Activated CD8-positive, alpha-beta memory T cell treated with anti-CD3 and anti-CD28 coated beads, Interleukin-2, amount 50 U/mL, for 4 hours (primary cell): ENCODE measurements at places on chromosomes 2 and 18.
A peak's percentile ranks its signal among the peaks of the same experiment; 100 is the strongest.

GRCh38 chr2:208501206-208501605 is 94.6 kb downstream of the PTH2R start:
- DNase-seq: no peak

DNA sequence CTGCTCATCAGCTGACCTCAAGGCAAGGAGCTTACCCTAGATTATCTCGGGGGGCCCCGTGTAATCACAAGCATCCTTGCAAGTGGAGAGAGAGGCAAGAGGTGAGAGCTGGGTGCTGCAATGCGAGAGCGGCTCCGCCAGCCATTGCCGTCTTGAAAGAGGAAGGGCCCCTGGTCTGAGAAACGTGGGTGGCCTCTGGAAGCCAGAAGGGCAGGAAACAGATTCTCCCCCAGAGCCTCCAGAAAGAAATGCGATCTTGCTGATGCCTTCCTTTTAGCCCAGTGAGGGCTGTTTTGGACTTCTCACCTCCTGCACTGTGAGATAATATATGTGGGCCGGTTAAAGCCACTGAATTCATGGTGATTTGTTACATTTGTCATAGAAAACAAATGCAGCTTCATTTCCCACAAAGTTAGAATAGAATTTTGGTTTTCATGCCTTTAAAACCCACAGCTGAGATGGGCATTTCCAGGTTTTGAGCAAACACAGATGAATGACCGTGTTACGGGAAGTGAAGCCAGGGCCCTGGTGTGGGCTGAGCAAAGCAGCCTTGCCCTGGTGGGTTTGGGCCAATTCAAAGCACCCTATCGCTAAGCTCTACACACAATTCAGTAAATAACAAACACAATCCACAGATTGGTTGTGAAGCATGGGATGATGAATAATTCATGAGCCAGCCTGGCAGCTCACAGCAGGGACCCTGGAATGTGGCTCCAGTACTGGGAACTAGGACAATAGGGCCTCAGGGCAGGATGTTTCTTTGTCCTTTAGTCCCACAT is 319.9 kb upstream of the HS6ST1 start:
- DNase-seq: no peak

- DNase-seq: no peak
Observed at GRCh38 chr2:113980946-113981345, 91.1 kb downstream of the ACTR3 start.

- DNase-seq: no peak
Observed at GRCh38 chr18:840516-840915, 28.5 kb upstream of the YES1 start.

DNA sequence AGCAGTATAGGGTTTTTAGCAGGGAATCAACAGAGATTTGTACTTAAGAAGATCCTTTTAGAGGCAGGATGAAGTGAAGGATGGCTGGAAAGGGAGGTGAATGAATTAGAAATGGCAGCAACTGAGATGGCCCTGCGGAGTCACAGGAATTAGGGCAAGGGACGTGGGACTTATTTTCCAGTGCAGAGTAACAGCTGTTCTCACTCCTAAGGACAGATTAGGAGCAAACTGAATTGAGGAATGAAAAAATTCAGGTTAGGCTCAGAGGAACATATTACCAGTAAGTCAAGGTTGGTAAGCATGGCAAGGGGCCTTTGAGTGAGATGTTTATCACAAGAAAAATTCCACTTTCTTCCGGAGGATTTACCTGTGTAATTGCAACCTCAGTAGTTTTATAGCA is 34.4 kb downstream of the COL4A3 start:
- no peak for DNase-seq

DNA sequence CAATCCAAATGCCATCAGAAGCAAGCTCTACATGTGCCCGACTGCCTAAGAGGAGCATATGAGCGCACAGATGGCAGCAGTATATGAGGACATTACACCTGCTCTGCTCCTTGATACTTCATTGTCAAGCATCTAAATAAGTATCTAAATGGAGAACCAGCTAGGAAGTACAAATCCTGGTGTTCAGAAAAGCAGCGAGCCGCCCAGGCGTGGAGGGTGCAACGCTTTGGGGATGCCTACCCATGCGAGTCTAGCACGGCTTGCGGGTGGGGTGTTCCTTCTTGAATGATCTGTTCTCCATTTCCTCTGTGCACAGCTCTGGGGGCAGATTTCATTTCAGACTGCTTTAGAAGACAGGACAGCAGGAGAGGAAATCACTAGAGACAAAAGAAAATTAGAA is 63.0 kb upstream of the BCL2L11 start:
- no peak for DNase-seq

- no peak for DNase-seq
Observed at GRCh38 chr2:98769114-98769476, 38.2 kb upstream of the MGAT4A start.

DNA sequence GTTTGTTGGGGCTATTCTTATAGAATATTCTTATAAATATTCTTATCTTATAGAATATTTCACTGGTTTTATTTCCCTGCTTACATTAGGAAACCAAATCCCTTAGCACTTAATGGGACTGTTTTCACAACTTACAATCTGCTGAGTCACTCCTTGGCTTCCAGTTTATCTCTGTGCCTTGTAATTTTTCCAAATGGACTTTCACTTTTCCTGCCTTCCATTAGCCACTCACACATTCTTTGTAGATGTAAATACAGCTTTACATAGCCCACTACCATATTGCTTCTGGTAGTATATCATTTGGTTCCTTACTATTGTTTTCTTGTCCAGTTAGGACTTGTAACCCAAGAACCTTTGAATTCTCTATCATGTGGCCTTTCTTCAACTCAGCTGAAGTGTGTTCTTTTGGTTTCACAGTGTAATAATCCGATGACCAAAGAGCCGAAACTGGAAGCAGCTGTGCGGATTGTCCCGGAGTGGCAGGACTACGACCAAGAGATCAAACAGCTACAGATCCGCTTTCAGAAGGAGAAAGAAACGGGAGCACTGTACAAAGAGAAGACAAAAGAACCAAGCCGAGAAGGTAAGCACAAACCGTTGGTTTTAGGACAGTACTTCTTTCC is 96.1 kb downstream of the UGGT1 start:
- no peak for DNase-seq

- DNase-seq: no peak
Observed at GRCh38 chr18:78151234-78151633, 828.4 kb upstream of the SALL3 start.

DNA sequence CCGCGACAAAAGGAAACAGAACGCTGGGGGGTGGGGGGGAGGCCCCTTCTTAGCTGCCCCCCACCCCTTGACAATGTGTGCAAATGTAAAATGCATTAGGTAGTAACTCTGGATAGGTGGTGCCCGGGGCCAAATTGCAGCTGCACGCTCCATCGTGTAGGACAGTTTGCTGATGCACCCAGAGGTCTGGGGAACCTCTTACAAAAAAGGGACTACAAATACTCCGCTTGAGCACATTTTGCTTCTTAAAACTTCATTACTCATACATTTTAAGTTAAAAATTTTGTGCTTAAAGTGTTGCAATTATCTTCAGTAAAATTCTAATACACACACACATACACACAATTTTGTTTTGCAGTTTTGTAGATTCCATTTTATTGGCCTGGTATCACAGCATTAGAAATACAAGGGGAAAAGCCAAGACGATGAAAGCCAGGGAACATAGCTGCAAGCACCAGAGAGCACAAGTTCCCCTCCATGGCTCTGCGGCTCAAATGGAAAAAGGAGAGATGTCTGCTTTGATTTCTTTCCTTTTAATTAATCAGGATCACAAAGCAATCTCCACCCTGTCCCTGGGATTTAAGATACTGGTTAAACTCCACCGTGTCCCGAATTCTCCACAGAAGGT is 582.1 kb downstream of the ZEB2 start:
- no peak for DNase-seq

DNA sequence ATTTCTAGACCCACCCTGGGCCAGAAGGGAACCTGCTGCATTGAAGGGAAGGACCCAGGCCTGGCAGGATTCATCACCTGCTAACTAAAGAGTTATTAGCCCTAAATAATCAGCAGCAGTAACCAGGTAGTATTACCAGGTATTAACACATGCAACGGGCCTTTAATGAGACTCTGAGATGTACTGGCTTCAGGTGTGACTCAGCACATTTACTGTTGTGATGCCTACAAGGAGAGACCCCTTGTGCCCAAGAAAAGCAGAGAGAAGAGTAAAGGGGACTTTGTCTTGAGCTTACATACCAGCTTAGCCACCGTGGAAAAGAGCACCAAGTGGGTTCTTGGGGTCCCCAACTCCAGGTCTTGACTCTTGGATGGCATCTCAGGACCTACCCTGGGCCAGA is 243.1 kb upstream of the SLC39A10 start:
- DNase-seq: no peak

GRCh38 chr2:26745609-26746327 is 18.3 kb upstream of the SLC35F6 start:
- DNase-seq: peak; percentile 80

GRCh38 chr18:72412927-72413326 is 131.2 kb downstream of the CBLN2 start:
- DNase-seq: no peak

- DNase-seq: no peak
Observed at GRCh38 chr2:80748592-80748991, 444.0 kb upstream of the LRRTM1 start.

DNA sequence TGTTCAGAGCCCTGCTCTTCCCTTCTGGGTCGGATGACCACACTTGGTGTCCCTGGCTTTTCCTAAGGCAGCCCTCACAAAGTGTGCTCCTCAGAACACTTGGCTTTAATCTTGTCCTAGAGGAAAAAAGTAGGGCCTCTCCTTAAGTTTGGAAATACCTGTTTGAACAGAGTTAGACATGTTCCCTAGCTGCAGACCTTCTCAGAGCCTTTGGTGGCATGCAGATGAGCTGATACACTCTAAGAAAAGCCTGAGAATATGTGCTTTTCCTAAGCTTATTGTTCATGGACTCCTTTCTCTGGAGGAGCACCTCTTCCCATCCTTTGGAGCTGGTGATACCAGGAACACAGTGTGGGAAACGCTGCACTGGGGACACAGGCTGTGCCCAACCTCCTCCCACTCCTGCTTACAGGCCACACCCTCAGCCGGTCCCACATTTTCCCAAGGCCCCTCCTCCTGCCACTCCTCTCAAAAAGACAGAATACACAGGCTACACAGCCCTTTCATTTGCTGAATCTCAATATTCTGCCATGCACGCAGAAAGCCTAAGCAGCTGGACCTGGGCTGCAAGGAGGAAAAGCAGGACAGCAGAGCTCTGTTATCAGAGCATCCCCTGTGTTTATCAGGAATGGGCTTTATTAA is 443.6 kb downstream of the NBAS start:
- no peak for DNase-seq

DNA sequence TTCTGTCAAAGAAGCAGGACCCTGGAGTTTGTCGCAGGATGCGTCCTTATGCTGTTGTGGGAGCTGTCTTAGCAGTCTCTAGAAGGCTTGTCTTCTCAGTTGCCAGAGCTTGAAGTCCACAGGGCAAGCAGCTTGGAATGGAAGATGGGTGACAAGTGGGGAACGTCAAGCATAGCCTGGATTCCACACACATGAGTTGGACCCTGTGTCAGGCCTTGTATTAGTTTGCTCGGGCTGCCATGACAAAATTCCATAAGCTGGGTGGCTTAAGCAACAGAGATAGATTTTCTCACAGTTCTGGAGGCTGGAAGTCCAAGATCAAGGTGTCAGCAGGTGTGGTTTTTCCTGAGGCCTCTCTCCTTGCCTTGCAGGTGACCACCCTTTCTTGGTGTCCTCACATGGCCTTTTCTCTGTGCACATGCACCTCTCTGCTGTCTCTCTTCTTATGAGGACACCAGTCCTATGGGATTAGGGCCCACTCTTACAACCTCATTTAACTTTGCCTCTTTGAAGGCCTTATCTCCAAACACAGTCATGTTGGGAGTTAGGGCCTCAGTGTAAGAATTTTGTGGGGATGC is 51.3 kb downstream of the THNSL2 start:
- no peak for DNase-seq

- DNase-seq: no peak
Observed at GRCh38 chr18:77550625-77551024, 301.0 kb downstream of the GALR1 start.

DNA sequence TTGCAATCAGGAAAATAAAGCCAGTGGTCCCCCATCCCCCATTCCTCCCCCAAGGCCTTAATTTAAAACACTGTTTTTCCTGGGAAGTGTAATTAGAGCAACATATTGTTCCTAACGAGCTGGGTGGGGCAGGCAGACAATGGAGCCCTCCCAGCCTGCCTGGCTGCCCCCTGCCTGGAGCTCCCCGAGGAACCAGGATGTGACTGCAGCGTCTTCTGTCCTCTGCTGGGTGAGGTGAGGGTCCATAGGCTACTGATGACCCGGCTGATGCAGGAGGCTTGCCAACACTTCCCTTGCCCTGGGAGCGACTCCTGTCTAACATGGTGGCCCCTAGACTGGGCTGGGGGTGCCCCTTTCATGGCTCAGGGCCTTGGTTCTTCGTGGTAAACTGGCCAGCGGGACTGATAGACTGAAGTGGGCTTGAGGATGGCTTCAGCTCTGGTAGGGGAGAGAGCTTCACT is 152.4 kb downstream of the DYSF start:
- DNase-seq: peak; percentile 2

DNA sequence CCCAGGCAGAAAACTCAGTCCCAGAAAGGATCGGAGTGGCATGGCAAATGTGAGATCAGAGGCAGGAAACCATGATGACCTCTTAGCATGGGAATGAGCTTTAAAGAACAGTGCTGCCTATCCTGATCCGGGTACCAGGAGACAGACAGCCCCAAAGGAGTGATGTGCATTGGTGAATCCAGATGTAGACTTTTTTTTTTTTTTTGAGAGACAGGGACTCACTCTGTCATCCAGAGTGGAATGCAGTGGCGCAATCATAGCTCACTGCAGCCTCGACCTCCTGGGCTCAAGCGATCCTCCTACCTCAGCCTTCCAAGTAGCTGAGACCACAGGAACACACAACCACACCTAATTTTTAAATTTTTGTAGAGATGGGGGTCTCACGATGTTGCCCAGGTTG is 122.7 kb downstream of the VAPA start:
- DNase-seq: no peak

DNA sequence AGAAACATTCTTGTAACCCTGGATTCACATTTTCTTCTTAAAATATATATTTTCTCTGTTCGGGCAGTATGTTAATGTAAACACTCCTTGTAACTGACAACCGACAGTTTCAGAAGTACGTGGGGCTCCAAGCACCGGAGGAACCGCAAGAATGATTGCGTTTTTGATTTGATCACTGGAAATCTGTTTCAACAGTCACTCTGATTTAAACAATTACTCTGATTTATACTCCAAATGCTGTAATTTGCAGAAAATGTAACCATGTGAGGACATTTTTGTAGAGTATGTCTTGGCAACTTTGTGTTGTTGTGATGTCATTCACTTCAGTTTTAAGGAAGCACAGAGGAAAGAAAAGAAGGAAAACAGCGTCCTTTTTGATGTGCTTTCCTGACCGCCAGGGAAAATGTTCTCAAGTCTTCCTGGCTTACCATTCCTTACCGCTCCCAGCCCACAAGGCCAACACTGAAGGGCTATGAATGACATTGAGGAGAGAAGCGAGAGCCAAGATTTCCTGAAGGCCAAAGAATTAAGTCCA is 77.7 kb downstream of the APOB start:
- no peak for DNase-seq
